ENCODE measurements at places on chromosomes 4 and X.

GRCh38 chr4:137212601-137213000 lies 319.7 kb downstream of the PCDH18 start:
- DNase-seq = no peak

DNA sequence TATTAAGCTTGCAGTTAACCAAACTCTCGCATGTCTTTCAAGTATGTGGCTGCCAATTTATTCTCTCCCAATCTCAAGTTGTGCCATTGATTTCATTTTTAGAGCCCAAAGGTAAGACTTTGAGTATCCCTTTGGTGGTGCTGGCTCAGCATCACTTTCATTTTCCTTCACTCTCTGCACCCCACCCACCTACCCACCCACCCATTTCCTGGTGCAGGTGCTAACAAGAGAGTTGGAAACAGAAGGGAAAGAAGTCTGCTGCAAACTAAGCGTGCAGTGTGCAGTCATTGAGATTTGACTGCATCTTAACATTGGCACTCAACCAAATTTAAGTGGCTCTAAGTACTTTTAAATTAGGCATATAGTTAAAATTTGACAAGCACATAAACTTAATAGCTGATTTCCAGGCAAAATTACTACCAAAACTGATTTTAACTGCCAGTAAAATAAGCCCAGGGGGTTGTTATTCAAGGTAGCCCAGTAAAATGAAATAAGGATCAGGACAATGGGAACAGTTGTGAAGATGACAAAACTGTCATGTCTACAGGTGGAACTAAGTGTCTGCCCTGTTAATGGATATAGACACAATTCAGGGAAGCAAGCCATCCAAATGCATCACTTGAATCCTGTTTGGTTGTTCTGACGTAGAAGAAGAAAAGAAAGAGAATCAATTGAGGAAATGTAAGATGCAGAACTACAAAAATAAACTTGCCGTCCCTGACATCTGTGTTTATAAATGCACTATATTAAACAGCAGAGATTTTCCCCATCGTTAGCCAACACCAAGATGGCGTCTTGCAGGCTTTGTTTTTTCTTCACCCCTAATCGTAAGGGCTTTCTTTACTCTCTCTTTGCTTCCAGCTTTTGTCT lies 184.2 kb downstream of the KDR start:
- peak; percentile 45 for DNase-seq

- DNase-seq = peak; percentile 66
Measured at GRCh38 chrX:135596495-135596894, 76.0 kb downstream of the INTS6L start.

DNA sequence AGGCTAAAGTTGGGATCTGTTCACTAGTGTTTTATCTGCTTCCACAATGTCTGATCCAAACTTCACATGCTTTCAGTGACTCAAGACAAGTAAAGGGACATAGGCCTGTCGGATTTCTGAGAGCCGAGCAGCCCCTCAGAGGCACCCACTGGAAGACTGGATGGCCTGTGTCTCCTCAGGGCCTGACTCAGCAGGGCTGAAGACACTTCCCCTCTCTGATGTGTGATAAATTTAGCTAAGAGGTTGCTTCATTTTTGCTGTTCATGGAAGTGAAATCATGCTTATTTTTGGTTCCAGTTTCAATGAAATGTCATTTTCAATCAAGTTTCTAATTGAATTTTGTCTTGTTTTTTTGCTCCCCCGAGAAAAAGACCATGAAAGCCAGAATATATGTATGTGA lies 93.7 kb downstream of the MXRA5 start:
- no peak for DNase-seq

DNA sequence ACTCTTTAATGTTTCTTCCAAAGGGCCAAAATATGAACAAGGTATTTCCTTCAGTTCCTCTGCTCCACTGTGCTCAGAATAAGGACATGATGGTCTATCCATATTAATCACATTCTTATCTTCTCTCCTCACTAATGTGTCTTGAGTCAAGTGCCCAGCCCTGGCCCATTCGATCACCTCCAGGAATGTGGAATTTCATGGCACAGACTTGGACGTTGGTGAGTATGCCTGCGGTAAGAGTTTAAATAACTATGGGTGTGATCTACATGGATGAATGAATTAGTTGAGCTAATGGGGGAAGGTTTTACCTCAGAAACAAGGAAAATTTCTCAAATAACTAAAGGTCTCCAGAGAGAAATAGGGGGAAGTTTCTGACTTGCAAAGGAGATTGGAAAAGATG lies 174.0 kb downstream of the NPFFR2 start:
- no peak for DNase-seq

- no peak for DNase-seq
Measured at GRCh38 chr4:154417373-154417673, 74.3 kb downstream of the DCHS2 start.

GRCh38 chr4:183971929-183972490 lies 66.9 kb downstream of the STOX2 start:
- DNase-seq = no peak

DNA sequence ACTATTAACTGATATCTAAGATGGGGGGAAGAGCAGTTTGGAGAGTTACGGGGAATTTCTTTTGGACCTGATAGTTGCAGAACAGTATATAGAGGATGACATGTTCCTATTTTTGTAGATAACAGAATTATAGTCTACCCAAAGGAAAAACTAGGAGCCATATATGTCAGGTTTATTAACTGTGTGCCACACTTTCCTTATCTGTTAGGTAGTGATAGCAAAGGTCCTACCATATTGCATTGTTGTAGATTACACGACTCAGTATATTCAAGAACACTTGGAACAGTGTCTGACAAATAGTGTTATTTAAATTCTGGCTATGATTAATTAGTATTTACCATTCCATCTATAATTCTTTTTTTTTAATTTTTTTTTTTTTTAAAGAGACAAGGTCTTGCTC lies 175.3 kb downstream of the NR3C2 start:
- no peak for DNase-seq

- no peak for DNase-seq
Measured at GRCh38 chr4:176393306-176394013, 73.7 kb downstream of the SPCS3 start.

GRCh38 chrX:129556806-129557315 lies 16.8 kb downstream of the OCRL start:
- DNase-seq = no peak

- no peak for DNase-seq
Measured at GRCh38 chr4:173930329-173930967, 353.0 kb downstream of the FBXO8 start.

GRCh38 chrX:15206306-15206705 lies 63.6 kb downstream of the ASB9 start:
- no peak for DNase-seq

DNA sequence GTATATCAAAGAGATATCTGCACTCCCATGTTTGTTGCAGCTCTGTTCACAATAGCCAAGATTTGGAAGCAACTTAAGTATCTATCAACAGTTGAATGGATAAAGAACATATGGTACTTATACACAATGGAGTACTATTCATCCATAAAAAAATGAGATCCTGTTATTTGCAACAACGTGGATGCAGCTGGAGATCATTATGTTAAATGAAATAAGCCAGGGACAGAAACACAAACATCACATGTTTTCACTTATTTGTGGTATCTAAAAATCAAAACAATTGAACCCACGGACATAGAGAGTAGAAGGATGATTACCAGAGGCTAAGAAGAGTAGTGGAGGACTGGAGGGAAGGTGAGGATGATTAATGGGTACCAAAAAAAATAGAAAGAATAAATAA lies 14.2 kb downstream of the IQCM start:
- no peak for DNase-seq

- peak; percentile 63 for DNase-seq
Measured at GRCh38 chr4:80202741-80203553, 5.6 kb downstream of the PRDM8 start.

GRCh38 chrX:148574237-148574973 lies 74.0 kb downstream of the AFF2 start:
- no peak for DNase-seq

GRCh38 chr4:52843958-52844357 lies 18.2 kb upstream of the RASL11B start:
- DNase-seq = no peak

GRCh38 chr4:153419673-153420278 lies 46.4 kb upstream of the TMEM131L start:
- no peak for DNase-seq

Measured in activated CD4-positive, alpha-beta T cell treated with anti-CD3 and anti-CD28 coated beads for 48 hours (primary cell).